ENCODE measurements at places on chromosomes 2 and 18. TPM values are rescaled to one million over a fixed set of nuclear protein-coding genes. Genes with fewer than 3 reads are reported as not detected.

DNA sequence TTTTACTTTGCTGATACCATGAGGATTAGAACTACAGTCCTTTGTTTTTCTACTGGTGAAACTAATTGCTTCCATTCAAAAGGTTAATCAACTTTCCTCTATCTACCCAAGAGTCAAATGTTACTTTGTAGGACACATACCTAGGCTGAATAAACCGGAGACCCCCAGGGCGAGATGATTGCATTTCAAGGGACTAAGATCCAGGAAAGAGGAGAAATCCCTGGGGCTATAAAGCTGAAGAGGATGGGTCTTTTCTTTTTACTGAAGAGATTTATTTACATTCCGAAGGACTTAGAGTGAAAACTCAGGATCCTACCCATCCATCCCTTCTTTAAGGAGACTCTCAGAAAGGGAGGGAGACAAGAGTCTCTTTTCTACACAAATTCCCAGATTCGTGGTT is 331.9 kb downstream of the CDH19 start:
- no peak for DNase-seq

GRCh38 chr2:237423891-237424290 is 9.9 kb upstream of the COL6A3 start:
- no peak for DNase-seq

DNA sequence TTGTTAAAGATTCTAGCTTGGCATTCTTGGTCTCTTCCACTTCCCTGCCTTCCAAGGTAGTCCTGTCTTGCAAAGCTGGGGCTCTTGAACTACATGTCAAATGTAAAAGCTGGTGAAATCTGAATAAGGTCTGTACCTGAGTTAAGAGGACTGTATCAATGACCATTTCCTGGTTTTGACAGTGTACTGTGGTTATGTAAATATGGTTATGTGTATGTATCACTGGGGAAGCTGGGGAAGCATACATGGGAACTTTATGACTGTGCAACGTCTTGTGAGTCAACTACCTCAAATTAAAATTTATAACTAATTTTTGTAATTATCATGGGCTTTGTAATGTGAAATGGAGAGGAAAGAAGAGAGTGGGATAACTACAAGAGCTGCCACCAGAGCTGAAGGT is 81.7 kb downstream of the COL4A4 start:
- no peak for DNase-seq

DNA sequence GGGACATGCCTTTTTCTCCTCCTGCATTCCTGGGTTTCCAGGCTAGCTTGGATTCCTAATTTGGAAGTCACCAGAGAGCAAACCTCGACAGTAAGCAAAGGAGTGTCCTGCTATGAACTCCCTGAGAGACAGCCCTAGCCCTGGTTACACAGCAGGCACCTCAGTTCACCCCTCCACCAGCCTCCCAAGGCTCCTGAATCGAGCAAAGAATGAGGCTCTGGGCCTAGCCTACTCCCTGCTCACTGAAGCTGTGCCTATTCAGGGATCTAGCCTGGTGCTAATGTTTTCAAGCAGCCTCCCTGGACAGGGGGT is 66.7 kb upstream of the RMDN2 start:
- no peak for DNase-seq

DNA sequence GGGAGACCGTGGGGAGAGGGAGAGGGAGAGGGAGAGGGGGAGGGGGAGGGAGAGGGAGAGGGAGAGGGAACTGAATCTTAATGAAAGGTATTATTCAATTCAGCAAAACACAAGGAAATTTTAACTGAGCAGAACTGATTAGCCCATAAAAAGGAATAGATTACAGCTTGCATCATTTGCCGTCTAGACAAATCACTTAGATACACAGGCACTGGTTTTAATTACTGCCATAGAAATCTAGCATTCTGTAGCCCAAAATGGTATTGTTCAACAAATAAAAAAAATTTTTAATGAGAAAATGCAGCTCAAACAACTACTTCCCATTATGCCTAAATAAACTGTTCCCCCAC is 7.9 kb upstream of the KCNF1 start:
- DNase-seq = no peak

- no peak for DNase-seq
These were observed 289.3 kb downstream of the FSIP2 start for GRCh38 chr2:186027922-186028321.

SPR gene
- 23.8 TPM for polyA plus RNA-seq
